ENCODE measurements at places on chromosomes 4 and X.

GRCh38 chr4:174156239-174156826, 127.1 kb downstream of the FBXO8 start:
- peak; percentile 48 for DNase-seq

- DNase-seq: no peak
Observed at GRCh38 chr4:142098900-142099545, 462.6 kb downstream of the IL15 start.

DNA sequence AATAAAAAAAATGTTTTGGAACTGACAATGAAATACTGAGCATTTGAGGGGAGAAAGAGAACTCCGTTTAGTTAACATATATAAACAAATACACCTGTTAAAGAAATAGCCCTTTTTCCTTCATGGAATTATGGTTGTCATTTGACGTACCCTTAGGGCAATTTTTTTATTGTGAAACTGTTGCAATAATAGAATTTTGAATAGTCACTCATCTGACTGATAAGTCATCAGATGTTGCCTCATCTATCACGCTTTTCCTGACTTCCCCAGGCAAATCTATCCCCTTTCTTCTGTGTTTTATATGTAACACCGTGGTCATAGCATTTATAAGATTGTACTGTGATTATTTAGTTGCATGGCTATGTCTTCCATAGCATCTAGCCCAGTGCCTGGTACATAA, 69.0 kb upstream of the HDAC8 start:
- DNase-seq: no peak

DNA sequence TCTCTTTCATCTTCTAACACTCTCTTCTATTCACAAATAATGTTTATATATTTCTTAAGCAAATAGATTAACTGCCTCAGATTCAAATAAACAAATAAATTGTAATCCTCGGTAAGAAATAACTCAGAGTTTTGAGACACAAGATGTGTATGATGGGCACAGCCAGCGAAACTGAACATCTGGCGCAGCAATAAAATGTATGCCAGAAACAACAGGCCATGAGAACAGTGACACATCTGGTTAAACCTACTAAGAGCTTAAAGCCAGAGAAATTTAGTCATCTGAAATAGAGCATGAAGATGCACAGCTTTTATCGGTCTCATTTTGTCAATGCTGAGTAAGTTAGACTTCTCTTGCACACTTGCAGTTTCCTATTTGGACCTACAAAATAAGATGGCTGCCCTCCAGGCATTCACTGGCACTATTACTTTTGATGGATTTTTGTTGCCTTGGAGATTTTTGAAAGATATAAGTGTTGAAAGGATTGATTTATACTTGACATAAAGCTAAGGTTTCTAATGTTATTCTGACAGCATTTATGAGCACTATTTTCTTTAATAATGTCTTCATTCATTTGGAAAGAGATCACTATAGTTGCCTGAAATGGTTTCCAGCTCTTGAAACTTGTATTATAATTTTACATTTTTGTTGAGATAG, 1444.0 kb downstream of the PCDH18 start:
- no peak for DNase-seq

GRCh38 chr4:56958111-56958517, 19.3 kb downstream of the NOA1 start:
- peak; percentile 90 for DNase-seq

DNA sequence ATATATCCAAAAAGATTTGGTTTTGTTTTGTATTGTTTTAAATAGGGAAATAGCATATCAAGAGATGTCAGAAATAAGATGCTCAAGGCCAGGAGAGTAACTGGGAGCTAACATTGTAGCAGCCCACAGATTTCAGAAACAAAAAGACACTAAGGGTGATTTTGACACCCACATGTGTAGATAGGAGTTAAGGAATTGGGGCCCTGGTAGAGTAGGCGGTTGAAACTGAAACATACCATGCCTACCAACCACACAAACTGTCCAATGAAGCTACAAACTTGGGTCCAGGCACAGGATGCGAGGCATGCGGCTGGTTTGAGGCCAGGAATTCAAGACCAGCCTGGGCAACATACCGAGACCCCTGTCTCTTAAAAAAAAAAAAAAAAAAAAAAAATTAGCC, 6.3 kb upstream of the HSPA4L start:
- no peak for DNase-seq

DNA sequence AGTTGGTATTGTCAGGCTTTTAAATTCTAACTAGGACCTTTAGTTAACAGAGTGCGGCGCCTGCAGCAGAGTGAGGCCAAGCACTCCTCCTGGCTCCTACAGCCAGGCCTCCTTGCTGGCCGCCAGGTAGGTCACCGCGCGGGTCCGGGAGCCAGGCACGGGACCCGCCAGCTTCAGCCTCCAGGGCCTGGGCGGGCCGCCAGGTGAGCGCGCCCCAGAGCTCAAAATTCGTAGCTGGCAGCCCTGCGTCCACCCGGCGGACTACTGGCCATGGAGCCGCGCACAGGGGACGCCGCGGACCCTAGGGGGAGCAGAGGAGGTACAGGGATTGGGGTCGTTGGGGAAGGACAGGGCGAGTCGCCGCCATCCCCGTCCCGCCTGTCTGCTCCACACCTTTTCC, at the start of gene MAGIX:
Gene MAGIX, plus strand, starts transcription at position 139 of the 400 bp plus-strand sequence. Its CDS starts 132 bp downstream, at position 271.
- no peak for DNase-seq

GRCh38 chr4:158239196-158239595, 28.9 kb downstream of the TMEM144 start:
- no peak for DNase-seq

- no peak for DNase-seq
Observed at GRCh38 chrX:53356186-53356585, 66.3 kb downstream of the SMC1A start.

- no peak for DNase-seq
Observed at GRCh38 chr4:125734504-125734903, 419.7 kb downstream of the FAT4 start.
